ENCODE measurements at places on chromosomes 12 and 14.
A peak's percentile ranks its signal among the peaks of the same experiment; 100 is the strongest.

DNA sequence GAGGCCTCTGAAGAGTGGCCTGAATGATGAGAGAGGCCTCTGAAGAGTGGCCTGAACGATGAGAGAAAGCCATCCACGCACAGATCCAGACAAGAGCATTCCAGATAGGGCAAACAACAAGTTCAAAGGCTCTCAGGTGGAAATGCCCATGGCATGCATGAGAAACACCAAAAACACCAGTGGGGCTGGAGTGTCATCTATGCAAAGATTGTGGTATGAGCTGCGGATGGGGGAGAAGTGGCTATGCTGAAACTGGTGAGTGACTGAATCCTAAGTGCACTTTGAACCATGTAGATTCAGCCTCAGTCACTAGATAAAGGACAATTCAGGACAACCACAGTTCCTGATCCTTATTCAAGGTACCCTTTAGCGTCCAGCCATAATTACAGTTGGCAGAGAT lies 79.4 kb upstream of the GZMB start:
- DNase-seq = no peak

DNA sequence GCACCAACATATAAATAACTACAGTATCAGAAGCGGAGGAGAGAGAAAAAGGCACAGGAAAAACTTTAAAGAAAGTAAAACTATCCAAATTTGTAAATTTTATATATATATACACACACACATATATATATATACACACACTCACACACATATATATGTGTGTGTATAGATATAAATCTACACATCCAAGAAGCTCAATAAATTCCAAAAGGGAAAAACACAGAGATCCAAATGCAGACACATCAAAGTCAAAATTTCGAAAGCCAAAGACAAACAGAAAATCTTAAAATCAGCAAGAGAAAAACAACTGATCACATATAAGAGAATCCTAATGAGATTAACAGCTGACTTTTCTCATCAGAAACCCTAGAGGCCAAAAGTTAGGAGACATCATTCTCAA lies 37.3 kb downstream of the PARP11 start:
- no peak for DNase-seq

GRCh38 chr14:69769623-69770022 lies 2.7 kb downstream of the SRSF5 start:
- DNase-seq = no peak

- peak; percentile 71 for DNase-seq
Observed at GRCh38 chr12:121536054-121536898, 44.5 kb downstream of the KDM2B start.

- DNase-seq = no peak
Observed at GRCh38 chr14:85565862-85566296, 35.9 kb downstream of the FLRT2 start.

GRCh38 chr14:75030147-75030546 lies 21.1 kb downstream of the MLH3 start:
- DNase-seq = no peak

GRCh38 chr12:112977641-112978040 lies 678 bp upstream of the OAS2 start:
- DNase-seq = no peak

GRCh38 chr14:70896981-70897380 lies 10.3 kb upstream of the PCNX1 start:
- DNase-seq = no peak

DNA sequence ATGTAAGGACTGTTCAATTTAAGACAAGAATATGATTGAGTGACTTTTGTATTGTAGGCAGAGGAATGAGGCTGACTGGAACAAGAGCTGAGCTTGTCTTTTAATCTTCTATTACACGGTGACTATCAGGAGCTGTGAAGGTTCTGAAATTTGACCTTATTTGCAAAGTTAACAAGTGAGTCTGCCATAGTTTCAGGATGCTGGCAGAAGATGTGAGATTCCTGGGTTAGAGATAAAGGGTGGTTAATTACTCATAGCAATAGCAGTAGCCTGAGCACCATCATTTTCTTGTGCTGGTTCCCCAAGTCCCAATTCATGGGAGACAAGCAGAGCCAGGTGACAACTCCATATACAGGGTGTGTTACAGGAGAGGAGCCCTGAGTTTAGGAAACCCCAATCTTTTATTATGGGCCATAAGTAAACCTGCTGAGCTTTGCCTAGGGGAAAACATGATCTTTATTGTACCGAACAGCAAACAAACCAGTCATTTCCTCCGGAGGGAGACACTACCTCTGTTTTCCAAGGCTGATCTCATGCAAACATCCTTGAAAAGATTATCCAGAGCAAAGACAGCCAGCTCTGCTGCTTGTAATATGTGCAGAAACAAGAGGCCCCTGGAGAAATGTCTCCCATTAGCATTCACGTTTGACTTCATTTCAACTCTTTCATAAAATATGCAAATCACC lies 51.7 kb upstream of the DDX11 start:
- DNase-seq = no peak

GRCh38 chr12:131218026-131218922 lies 264.6 kb downstream of the ADGRD1 start:
- DNase-seq = no peak

GRCh38 chr12:101670007-101670671 lies 27.3 kb upstream of the CHPT1 start:
- DNase-seq = no peak

Data from activated CD4-positive, CD25-positive, alpha-beta regulatory T cell (primary cell).